ENCODE measurements at places on chromosomes 4 and X.

- H3K27me3 ChIP-seq, result no peaks in the 10 kb centered on the region
- H3K4me1 ChIP-seq, result no peaks in the 10 kb centered on the region
Measured at GRCh38 chr4:173398220-173398619, 696 bp downstream of the SCRG1 start.

DNA sequence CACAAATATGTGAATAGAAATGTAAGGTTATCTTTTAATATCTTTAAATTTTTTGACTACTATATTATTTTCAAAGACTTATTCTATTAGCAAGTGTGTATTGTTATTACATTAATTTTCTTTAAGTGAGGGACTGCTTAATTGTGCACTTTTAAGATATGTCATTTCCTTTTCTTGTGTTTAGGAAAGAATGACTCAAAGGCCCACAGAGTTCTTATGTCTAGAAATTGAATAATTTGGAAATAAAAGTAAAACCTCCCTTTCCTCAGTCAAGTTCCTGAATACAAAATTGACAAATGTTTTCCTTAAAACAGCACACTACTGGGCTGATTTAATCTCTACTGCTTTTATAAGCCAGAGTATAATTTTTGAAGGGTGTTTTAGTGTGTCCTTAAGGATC, 169.7 kb downstream of the TMEM47 start:
- no peaks in the 10 kb centered on the region for H3K4me1 ChIP-seq
- H3K36me3 ChIP-seq, result no peaks in the 10 kb centered on the region
- H3K27ac ChIP-seq, result no peak overlapping the region
- no peak overlapping the region for H3K4me3 ChIP-seq
- DNase-seq, result no peak

DNA sequence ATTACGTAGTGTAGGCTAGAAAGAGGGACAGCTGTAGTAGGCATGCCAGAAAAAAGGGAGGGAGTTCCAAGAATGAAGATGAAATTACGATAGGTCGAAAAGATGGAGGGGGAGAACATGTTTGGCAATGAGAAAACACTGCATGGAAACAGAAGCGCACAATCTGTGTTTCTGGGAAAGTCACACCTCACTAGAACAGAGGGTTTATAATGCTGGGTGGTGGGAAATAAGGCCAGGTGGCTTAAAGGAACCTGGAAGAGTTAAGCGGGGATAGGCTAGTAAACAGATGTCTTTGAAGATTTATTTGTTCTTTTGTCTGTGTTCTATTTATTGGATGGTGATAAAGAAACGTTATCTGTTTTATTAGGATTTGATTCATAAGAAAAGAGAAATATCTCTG, 29.1 kb downstream of the TRAPPC11 start:
- no peak overlapping the region for H3K4me3 ChIP-seq
- peaks cover 21% of the 10 kb centered on the region for H3K36me3 ChIP-seq
- no peaks in the 10 kb centered on the region for H3K4me1 ChIP-seq

- peaks cover 5% of the 10 kb centered on the region for H3K4me1 ChIP-seq
- H3K27me3 ChIP-seq, result no peaks in the 10 kb centered on the region
- H3K4me3 ChIP-seq, result no peak overlapping the region
Measured at GRCh38 chr4:48739560-48740019, 40.5 kb downstream of the FRYL start.

DNA sequence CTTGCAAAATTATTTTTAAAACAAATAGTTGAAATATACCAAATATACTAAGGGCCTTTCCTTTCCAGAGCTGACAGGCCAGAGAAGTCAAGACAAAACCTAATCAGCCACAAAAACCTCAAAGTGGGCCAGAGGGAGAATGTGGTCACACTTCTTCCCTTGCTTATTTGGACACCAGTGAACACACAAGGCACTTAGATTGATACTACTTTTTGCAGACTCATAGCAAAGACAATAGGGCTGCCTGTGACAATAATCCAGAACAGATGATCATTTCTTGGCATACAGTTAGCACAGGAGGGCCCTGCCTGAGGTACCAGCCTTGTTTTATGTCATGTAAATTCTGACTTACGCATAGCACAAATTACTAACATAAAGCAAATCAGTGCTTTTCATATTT, 215.7 kb upstream of the NEIL3 start:
- H3K27me3 ChIP-seq, result no peaks in the 10 kb centered on the region
- no peak overlapping the region for H3K4me3 ChIP-seq
- H3K4me1 ChIP-seq, result no peaks in the 10 kb centered on the region
- no peak for DNase-seq
- no peak overlapping the region for H3K27ac ChIP-seq
- H3K36me3 ChIP-seq, result no peaks in the 10 kb centered on the region

GRCh38 chrX:52577464-52578173, 60.8 kb upstream of the XAGE1B start:
- no peaks in the 10 kb centered on the region for H3K36me3 ChIP-seq
- no peaks in the 10 kb centered on the region for H3K27me3 ChIP-seq
- H3K4me1 ChIP-seq, result no peaks in the 10 kb centered on the region
- H3K27ac ChIP-seq, result peak overlapping the region; percentile 64

Measured in progenitor cell of endocrine pancreas (in vitro differentiated cells).